ENCODE measurements at places on chromosomes 13 and 19.

- DNase-seq, result no peak
Measured at GRCh38 chr19:23420824-23421223, 25.6 kb upstream of the ZNF91 start.

DNA sequence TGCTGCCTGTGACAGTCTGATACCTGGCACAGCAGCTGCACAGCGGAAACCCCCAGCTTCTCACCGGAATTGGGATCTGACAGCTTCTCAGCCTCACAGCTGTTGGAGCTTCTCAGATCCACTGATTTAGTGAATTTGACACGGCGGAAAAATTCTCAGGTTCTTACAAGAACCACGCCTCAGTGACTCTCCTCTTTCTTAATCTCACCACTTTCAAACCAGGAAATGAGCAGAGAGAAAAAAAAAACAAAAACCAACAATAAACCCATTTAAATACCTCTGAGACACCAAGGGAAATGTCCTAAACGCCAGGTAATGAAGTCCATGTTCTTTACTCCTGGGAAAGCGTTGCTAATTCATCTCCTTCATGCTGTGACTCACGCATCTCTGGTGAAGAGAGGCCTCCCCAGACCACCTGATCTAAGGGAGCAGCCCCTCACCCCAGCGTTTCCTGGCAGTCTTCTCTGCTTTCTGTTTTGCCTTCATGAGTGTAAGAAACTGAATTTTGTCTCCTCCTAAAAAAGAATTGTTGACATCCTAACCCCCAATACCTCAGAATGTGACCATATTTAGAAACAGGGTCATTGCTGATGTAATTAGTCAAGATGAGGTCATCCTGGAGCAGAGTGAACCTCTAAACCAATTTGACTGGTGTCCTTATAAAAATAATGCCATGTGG, 15.9 kb upstream of the IZUMO2 start:
- DNase-seq, result peak; percentile 88

DNA sequence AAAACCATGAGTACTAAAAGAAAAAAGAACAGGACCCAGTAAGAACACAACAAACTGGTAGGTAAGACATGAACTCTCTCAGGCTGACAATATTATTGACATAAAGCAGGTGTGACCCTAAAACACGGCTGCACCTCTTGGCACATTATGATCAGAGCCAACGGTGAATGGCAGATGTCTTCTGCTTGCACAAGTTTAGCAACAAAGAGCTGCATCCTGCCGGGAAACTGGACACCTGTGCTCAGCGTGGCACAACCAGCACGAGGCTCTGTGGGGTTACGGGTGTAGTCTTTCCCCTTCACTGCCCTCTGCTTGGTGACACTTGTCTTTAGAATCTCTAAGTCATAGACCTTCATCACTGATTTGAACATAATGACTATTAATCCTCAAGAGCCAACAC, 97.9 kb downstream of the DOCK9 start:
- DNase-seq, result peak; percentile 30

DNA sequence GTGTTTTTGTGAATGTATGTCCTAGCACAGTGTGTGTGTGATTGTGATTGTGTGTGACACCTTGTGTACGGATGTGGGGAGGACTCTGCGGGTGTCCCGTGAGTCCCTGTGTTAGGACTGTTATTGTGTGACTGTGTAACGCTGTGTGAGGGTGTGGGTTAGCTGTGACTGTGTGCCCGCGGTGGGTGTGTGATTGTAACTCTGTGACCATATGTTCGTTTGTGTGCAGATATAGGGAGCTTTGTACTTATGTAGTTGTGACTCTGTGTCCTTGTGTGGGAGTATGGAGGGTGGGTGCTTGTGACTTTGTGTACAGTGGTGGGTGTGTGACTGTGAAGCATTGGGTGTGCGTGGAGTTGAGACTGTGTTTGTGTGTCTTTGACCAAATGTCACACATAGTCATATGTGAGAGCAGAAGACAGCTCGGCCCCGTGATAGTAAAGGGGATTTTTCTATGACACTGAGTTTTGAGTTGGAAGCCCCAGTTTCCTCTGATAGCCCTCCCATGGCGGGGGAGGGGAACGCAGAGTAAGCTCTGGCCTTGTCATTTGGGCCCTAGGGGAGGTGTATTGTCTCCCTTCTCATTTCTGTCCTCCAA, 949 bp upstream of the ZNF260 start:
- DNase-seq, result no peak

GRCh38 chr13:93539914-93540313, 313.3 kb downstream of the GPC6 start:
- DNase-seq, result no peak

DNA sequence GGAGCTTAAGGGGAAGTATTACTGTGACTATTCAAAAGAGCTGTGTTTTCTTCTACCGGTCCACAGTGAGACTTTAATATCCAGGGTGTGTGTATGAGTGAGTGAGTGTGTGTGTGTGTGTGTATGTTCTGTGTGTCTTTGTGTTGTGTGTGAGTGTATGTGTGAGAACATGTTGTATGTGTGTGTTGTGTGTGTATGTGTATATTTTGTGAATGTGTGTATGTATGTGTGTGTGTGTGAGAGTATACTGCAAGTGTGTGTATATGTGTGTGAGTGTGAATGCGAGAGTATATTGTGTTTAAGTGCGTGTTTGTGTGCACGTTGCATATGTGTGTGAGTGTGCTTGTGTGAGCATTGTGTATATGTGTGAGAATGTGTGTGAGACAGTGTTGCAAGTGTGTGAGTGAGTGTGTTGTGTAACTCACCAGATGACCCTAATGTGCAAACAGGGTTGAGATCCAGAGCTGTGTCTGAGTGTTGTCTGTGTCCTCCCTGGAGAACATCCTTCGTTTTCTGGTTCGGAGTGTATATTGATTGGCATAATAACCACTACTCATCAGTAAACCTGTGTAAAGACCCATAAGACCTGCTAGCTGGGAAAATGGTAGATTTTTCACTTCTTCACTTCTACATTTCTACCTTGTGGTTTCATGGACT, 101.1 kb upstream of the RNF113B start:
- no peak for DNase-seq

DNA sequence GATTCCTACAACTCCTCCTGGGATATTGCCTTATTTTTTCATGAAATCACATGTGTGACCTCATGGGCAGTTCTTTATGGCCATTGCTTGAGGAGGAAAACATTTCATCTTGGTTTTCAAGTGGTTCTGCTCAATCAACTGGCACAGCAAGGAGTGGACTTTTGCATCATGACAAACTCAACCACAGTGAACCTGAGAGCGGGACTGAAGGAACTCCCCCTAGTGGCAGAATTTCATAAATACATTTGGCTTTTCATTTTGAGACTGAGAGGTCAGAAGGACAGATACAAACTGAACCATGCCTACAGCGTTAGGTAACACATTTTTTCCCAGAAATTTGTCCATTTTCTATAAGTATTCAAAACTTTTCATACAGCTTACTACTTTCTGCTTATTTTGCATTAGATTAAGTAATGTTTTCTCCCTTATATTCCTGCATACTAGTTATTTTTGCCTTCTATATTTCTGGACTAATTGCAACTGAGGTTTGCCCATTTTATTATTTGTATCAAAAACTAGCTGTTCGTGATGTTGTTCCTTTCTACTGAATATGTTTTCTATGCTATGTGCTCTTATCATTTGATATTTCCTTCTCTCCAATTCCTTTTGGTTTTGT, 13.4 kb upstream of the SIGLEC12 start:
- DNase-seq, result peak; percentile 71

DNA sequence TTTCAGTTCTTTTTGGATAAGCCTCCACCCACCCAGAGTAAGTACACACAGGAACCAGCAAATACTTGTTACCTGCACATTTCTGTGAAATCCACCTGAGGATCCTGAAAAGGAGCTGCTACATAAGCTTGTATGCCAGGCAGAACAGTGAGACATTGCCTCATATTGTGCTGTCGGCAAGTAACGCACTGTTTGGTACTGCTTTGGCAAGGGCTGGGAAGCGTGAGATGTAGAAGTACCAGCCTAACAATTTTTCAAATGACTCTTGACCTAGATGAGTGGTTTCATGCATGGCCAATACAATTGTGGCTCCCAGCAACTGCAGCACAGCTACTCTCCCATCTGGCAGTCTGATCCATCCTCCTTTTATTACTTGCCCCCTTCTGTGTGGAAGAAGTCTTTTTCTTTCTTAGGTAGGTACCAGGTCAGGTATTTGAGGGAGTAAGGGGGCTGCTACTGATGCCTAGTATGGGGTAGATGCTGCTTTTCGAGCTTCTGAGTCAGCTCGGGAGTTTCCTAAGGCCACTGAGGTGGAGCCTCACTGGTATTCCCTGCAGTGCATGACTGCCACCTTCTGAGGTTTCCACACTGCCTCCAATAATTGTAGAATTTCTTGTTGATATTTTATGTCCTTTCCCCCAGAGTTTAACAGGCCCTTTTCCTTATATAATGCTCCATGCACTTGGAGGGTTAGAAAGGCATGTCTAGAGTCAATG, 52.2 kb downstream of the ZNF737 start:
- no peak for DNase-seq

- no peak for DNase-seq
Measured at GRCh38 chr19:791567-792305, 5.5 kb upstream of the PTBP1 start.

GRCh38 chr13:29572575-29572974, 22.9 kb downstream of the SLC7A1 start:
- no peak for DNase-seq

GRCh38 chr13:26601669-26602068, 44.2 kb downstream of the WASF3 start:
- DNase-seq, result no peak

DNA sequence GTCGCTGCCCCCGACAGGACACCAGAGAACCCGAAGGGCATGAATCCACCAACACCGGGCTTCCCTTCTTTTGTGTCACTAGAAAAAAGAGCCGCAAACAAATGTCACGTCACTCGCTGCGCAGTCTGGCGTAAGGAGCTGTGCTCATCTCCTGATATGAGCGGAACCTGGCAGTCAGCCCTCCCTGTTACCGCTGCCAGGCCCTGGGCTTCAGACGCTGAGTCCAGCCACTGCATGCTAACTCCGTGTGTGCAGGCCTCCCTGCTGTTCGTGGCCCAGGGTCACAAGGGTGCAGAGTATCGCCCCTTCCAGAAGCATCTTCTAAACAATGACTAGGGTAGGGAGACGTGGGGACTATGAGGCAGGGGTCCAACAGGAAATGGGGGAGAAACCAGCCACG, 71.3 kb downstream of the SLC7A1 start:
- no peak for DNase-seq

- DNase-seq, result no peak
Measured at GRCh38 chr19:38281811-38282566, 17.6 kb downstream of the SPINT2 start.

DNA sequence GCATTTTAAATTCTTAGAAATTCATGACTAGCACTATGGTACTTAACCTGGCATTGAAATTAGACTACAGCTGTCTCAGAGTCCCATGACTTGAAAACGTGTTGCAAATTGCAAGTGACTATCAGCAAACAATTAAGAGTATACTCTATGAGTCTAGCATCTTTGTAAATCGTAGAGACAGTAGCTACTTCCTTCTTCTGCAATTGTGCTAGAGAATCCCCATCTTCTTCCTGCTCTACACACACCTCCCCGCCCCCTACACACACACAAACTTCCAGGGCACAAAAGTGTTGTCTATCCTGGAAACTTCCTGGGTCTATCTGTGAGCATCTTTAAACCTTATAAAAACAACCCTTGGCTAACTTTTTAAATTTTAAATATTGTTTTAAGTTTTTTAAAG, 35.2 kb upstream of the MIR17HG start:
- no peak for DNase-seq

All from tongue (tissue), 3 donors.